ENCODE measurements at places on chromosomes 12 and 14.
A peak's percentile ranks its signal among the peaks of the same experiment; 100 is the strongest.

DNA sequence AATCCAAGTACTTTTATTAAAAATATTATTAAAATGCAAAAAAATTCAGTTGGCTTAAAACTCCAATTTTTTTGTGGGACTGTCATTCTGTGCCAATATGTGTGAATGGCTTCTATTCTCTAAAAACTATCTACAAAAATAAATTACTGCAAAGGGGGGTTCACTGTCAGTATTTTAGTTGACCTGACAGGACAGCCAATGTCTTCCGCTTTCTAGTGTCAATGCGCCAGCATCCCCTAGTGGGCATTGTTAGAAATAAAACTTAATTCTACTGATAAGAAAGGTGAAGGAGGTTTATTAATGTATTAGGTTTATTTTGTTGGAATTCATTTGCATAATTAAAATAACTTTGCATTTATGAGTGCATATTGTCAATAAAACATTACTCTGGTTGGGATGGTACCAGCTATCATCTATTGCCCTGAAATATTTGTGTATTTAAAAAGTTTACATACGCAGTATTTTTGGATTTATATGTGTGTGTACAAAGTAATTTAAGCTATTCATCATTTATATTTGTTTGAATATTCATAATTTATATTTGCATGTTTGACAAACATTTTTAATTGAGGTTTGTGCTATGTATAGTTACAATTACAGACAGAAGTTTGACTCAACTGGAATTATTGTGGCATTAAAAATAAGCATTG, 527.2 kb downstream of the FLRT2 start:
- DNase-seq = peak; percentile 40

GRCh38 chr14:34685819-34686428, 28.5 kb downstream of the CFL2 start:
- no peak for DNase-seq

GRCh38 chr12:1826867-1827705, 6.7 kb downstream of the LRTM2 start:
- DNase-seq = no peak

DNA sequence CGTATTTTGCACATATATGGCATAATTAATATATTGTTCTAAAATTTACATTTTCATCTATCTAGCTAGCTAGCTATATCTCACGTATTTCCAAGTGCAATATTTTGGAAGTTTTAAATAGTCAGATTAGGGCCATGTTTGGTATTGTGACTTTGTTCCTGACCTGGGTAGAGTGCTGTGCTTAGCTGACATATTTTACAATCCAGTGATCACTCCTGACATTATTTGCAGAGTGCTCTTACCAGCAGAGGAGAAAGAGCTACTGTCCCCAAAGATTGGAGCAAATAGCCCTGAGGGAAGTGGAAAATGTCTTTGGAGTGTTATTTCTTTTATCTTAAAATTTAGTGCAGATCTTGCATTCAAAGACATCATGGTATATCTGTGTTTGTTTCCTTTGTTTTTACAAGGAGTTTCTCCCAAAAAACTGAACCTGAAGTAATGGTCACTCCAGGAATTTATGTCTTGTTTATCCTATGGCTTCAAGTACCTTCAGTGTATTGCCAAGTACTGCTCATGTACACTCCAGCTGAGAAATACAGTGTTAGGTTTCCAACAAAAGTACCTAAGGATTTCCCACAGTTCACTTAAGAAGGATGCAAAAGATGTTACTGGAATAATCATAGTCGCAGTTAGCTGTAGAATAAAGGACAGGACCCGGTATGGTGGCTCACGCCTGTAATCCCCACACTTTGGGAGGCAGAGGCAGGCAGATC, 49.4 kb upstream of the PSMA6 start:
- no peak for DNase-seq

DNA sequence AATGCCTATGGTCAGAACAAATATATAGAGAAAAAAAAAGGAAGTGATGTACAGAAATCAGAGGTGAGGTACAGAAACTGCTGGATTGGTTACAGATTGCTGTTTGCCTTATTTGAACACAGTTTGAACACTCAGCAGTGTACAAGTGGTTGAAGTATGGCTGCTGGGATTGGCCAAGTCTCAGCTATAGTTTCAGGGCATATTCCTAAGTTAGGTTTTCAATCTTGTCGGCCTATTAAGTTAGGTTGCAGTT, 146.4 kb downstream of the LLPH start:
- DNase-seq = no peak

- no peak for DNase-seq
Measured at GRCh38 chr14:104754213-104754851, 1.4 kb downstream of the SIVA1 start.

DNA sequence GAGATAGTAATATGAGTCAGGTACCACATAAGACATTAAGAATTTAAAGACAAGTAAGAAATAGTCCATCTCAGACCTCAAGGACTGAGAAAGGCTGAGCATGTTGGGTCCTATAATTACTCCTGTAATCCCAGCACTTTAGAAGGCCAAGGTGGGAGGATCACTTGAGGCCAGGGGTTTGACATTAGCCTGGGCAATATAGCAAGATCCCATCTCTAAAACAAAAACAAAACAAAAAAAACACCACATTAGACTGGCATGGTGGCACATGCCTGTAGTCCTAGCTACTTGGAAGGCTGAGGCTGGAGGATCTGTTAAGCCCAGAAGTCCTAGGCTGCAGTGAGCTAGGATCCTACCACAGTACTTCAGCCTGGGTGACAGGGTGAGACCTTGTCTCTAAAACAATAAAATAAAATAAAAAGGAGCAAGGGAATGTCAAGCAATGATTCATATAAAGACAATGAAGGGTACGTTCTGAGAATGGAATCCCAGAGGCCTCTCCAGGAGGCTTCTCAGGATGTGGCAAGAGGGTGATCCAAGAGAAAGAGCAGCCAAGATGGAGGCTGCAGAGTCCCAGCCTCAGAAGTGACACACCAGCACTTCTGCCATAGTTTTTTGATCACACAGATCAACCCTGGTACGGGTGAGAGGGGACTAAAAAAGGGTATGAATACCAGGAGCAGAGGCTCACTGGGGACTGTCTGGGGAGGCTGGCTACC, 206.4 kb downstream of the CRADD start:
- DNase-seq = no peak

DNA sequence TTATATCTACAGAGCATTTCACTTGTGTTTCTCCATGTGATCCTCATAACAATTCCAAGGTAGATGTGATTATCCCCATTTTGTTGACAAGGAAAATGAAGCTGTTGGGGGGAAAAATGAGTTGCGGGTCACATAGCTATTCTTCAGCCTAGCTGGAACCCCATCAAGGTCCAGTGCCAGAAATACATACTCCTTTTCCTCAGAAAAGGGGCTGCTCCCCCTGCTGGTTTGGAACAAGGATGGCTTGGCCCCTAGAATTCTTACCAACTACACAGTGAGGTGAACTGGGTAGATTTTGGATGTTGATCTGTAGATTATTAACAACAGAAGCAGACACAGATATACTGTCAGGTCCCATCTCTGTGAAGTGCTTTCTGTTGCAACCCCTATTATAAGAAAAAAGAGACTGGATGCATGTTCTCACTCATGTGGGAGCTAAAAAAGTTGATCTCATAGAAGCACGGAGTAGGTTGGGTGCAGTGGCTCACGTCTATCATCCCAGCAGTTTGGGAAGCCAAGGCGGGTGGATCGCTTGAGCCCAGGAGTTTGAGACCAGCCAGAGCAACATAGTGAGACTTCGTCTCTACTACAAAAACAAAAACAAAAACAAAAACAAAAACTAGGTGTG, 8.9 kb downstream of the IKZF4 start:
- peak; percentile 55 for DNase-seq

DNA sequence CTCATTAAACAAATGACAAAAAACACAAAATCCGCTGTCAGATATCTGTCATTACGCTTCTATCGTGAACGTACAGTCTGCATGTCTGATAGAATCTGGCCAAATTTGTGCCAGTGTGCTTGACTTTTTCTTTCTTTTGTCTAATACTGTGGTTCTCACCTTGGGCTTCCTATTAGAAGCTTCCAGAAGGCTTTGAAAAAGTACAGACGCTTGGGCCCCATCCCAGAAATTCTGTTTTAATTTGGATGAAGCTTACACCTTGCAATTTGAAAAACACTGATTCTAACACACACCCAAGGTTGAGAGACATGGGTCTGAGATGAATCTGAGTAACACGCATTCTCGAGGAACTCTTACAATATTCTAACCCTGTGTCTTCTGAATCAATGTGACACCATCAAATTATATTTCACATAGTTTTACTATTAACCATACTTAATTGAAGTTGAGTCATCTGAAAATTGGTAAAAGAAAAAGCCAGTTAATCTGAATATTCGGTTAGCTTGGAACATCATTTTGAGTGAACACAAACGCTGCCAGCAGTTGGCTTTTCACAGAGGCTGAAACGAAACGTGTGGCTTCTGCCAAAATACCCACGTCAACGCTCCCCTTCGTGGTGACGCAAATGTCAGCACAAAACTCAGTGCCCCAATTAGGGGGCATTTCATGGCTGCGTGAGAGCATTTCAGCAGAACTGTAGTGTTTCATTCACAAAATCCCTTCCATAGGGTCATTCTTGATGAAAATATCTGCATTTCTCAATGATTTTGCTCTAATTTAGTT, 420.5 kb downstream of the TMEM132D start:
- DNase-seq = no peak

DNA sequence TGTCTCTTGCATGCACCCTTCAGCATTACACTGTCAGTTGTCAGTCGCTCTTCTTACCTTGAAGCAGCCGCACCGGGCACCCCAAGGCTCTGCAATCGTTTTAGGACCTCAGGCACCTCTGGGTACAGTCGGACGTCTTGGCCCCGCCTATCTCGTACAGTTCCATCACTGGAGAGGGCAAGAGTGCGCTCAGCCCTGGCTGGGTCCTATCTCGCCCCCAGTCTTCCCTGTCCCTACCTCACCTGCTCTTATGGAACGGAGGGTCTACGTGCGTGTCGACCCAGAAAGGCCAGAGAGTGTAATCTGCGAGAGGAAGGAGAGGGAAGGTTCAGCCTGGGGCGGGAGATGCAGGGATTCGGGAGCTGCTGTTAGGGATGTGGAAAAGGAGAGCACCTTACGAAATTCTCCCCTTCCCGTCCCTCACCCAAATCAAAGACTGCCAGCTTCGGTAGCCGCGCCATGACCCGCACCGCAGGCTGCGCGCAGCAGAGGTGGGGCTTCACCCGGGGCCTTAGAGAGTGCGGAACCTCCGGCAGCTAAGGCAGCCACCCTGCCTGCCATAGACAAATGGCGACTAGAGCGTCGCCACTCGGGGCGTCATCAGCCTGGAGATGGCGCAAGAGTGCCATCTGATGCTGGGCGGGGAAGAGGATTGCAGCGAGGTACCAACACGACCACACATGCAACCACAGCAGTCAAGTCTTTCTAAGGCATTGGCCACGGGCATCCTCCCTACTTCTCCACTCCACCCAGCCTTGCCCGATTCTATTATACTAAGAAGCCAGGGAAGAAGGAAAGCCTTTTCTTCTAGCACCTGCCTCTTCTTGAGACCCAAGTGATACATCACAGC, at the start of gene MDP1:
TSS of gene MDP1 (minus strand) at position 572 of the 850 bp plus-strand sequence. CDS start at position 461, 111 bp downstream.
- peak; percentile 91 for DNase-seq

DNA sequence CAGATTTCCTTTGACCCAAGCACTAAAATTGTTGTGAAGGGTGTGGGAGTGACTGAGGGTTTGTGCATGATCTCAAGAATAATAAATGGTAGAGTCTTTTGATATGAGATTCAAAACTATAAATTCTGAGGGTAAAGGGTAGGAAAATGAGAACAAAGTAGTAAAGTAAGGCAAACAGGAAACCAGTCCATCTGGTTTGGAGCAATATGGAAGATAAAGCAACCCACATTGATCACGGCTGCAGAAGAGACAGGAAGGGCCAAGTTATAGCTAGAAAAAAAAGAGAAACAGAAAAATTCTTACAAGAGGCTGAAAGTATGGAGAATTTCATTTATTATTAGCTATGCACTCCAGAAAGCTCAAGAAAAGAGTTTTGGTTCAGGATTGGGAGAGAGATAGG, 4.6 kb upstream of the SLCO1B3 start:
- DNase-seq = no peak

GRCh38 chr12:22656831-22657230, 31.9 kb downstream of the ETNK1 start:
- DNase-seq = no peak

- DNase-seq = no peak
Measured at GRCh38 chr14:87667659-87668058, 325.3 kb downstream of the GALC start.

- no peak for DNase-seq
Measured at GRCh38 chr14:52018252-52018651, 28.9 kb downstream of the RTRAF start.

DNA sequence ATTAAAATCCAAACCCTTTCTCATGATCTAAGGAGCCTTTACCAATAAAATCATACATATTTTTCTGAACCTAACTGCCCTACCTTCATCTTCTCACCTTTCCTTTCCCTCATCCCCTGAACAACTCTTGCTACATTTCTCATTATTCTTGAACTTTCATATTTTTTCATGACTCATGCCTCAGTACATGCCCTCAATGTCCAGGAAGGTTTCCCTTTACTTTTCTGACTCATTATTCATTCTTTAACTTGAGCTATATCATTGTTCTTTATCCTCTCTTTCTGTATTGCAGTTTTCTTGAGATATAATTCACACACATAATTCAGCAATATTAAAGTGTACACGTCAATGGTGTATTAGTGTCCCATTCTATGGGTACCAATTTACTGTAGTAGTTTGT, 231.0 kb downstream of the ALG10B start:
- DNase-seq = no peak

Data from CD4-positive, alpha-beta T cell treated with Interleukin-1 beta for 1 hour (primary cell).